Stimulated activated CD4-positive, alpha-beta T cell treated with anti-CD3 and anti-CD28 coated beads, Interleukin-15, amount 100 ng/mL, for 1 hour (primary cell): ENCODE measurements at places on chromosomes 2 and 18.
A peak's percentile ranks its signal among the peaks of the same experiment; 100 is the strongest.

- DNase-seq, result no peak
Observed at GRCh38 chr18:57131782-57132181, 15.1 kb upstream of the BOD1L2 start.

- no peak for DNase-seq
Observed at GRCh38 chr2:111119822-111120252, 877 bp upstream of the BCL2L11 start.

DNA sequence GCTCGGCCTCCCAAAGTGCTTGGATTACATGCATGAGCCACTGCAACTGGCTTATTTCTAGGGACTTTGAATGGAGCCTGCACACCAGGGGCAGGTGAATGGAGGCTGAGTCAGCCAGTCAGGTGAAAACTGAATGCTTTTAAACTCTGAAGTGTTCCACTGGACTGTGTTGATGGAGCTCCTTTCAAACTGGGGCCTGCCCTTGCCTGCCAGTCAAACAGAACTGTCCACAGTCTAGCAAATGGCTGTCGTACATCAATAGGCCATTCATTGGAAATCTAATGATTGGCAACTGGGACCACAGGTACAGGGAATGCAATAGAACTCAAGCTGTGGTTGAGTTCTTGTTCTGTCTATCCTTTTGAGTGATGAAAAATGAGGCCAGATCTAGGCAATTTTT lies 966 bp upstream of the NOSTRIN start:
- DNase-seq, result no peak

- DNase-seq, result no peak
Observed at GRCh38 chr18:8895987-8896619, 190.7 kb downstream of the MTCL1 start.

GRCh38 chr2:43519643-43520221 lies 76.1 kb downstream of the THADA start:
- DNase-seq, result no peak

- no peak for DNase-seq
Observed at GRCh38 chr2:127877626-127878025, 8.1 kb downstream of the AMMECR1L start.

- DNase-seq, result no peak
Observed at GRCh38 chr2:101380376-101380775, 6.9 kb downstream of the CREG2 start.

- DNase-seq, result no peak
Observed at GRCh38 chr2:10135296-10136089, 13.0 kb downstream of the RRM2 start.

- DNase-seq, result no peak
Observed at GRCh38 chr2:71876542-71877451, 270.9 kb downstream of the CYP26B1 start.

- peak; percentile 96 for DNase-seq
Observed at GRCh38 chr2:231662028-231662810, 46.1 kb upstream of the PTMA start.

DNA sequence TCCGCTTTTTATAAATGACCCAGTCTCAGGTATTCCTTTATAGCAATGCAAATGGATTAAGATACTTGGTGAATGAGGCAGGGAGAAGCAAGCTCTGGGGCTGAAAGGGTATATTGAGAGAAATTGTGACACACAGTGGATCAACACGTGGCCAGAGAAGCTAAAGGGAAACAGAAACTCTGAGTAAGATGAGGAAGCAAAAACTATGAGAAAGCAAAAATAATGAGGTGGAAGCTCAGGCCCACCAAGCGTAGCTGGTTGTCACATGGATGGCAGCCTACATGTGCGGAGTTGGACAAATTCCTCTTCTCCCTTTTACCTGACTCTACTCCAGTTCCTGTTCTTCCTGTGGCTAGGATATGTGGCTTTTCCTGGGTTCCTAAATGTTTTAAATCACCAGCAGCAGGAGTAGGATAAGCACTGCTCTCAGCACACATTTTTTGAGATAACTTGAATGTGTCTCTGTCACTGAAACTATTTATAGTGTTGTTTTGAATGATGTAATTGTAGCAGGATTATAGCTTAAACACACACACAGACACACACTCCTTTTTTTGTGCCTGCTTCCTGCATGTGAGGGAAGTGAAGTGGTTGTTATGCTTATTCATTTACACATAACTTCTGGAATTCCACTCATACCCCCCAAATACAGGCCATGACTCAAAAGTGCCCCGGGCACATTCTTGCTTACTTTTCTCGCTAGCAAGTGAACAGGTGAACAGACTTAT lies 30.1 kb upstream of the EPC2 start:
- no peak for DNase-seq

DNA sequence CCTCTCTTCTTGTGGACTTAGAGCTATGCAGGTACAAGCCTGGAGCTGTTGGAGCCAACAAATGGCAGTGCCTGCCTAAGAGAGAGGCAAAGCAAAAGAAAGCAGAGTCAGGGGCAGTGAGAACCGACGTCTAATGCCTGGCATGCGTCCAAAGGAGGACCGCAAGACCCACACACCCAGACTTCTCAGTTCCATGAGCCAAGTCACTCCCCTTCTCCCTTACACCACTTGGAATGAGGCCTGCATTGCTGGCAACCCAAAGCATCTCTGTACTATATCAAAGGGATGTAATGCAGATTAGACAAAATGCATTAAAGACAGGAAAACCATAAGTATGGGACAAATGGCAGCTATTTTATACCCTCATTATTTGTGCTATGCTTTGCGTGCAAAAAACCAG lies 49.9 kb upstream of the RNU4ATAC start:
- DNase-seq, result no peak

- no peak for DNase-seq
Observed at GRCh38 chr2:5227062-5227699, 465.0 kb upstream of the SOX11 start.

- no peak for DNase-seq
Observed at GRCh38 chr2:101442667-101443061, 32.2 kb downstream of the RFX8 start.

DNA sequence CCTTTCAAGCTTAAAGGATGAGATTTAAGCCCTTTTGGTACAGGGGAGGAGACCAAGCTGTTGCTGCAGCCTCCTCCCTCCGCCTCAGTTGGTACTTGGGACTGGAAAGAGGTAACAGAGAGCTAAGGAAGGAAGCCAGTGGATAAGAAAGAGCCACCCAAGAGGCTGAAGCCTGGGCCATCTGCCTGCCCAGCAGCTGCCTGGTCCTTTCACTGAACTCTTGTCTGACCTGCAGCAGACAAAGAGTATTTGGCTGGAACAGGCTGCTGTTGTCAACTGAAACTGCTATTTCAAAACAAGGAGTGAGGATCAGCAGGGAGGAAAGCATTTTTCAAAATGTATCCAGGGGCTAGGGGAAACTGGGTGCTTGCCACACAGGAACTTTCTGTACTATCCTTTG lies 30.3 kb downstream of the TNS1 start:
- no peak for DNase-seq

DNA sequence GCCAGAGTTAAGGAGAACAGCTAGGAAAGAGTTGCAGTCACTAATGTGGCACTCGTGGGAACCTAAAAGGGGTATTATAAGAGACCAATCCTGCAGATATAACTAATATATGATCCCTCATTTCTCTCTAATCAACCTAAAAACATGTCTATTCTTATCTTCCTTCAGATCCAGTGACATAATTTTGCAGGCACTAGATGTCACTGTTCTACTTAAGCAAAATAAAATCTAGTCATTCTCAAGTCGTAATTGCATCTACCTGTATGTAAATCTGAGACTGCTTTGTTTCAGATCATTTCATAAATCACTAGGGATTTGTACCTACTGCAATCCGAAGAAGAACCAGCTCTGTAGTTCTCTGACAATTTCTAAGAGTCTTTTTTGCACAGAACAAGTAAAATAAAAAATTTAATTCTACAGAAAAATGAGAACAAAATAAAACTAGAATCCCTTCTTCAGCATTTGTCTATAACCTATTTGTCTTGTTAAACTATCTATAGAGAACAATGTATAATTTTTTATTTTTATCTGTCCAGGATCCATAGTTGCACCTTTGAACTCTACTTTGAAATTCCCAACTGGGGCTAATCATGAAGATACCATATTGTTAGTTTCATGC lies 56.5 kb upstream of the ERBB4 start:
- no peak for DNase-seq

DNA sequence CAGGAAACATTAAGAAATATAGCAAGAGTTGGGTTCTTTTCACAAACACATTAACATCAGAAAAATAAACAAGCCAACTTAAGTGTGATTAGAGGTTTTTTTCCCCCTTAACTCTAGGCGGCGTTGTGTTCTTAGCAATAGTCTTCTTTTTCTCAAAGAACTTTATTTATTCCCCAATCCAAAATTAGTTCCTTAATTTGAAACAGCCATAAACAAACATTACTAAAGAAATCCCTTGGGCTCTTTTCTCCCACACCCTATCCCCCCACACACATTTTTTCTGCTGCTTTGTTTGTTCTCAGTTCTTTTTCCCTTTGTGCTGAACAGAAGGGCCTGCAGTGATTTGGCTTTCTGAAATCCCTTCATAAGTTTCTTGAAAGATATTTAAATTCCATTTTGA lies 13.2 kb upstream of the MYO1B start:
- no peak for DNase-seq

- no peak for DNase-seq
Observed at GRCh38 chr2:32376756-32377155, 19.9 kb downstream of the BIRC6 start.

DNA sequence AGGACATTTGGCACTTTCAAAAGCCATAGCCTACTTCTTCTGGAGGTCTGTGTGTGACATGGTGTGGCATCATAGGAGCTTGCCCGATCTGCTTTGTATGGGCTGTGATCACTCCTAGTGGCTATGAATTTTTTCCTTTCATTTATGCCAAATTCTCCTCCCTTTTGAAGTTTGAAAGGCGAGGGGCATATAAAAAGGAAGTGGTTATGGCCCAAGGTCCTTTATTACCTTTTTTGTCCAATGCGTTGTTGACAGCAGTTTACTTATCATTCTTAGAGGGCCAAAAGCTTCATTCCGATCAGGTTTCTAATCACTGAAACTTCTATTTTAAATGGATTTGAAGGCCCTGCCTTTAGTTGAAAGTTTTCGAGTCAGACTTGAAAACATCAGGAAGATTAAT lies 224.3 kb upstream of the FOSL2 start:
- no peak for DNase-seq

DNA sequence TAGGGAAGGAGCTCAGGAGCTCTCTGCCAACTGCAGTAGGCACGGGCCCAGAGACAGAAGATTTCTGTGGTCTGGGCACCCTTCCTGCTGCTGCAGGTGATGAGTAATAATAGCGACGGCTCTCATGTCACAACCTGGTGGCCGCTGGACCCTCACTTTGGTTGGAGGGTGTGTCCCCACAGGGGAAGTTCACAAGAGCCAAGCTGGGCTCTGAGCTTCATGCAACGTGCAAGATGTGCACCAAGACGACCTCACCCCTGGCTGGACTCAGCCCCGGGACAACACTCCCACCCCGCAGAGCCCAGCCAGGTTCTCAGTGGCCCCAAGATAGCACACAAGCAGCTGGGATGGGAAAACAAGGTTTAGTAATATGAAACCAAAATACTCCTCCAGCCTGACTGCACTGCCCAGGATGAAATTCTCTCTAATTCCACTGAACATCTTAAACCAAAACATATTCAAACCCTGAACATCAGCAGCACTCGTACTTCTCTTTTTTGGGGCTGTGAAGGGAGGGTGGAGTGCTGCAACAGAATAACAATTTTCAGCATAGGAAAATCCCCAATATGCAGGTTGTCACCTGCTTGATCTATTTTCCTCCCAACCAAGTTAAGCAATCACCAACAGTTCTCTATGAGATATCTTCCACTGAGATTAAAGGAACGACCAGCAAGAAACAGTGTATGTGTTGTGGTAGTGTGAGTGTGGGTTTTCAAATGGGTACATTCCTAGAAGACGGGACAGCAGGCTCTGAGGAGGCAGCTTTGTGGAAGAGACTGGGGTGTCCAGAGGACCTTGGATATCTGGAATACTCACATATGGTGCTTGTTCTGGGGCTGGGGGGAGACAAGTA lies 26.5 kb downstream of the BCL2 start:
- DNase-seq, result no peak

DNA sequence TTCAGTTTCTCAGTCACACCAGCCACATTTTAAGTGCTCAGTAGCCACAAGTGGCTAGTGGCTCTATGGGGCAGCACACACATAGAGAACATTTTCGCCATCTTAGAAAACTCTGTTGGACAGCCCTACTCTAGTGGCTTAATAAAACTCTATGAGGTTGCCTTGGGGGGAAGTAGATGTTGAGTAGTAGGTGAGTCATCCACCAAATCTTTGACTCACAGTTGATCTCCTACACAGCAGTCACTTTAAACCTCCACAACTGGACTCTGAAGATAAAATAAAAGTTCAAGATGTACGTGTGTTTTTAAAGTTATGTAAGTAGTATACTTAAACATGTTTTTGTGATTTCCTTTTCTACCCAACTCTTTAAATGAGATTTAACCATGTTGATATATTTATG lies 379.0 kb downstream of the SETBP1 start:
- no peak for DNase-seq

DNA sequence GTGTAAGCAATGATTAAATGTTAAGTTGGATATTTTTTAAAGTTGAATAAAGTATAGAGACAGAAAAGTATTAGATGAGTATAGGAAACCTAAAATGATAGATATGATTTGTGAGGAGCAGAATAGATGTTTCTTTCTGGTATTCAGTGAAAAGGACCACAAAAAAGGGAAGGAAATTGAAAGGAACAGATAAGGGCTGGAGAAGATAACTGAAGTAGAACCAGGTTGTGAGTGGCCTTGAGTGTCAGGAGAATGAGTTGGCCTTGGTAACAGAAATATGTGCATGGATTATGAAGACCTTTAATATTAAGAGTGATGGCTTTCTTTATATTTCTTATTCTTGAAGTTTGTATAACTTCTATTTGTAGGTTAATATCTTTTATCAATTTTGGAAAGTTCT lies 543.5 kb downstream of the METTL4 start:
- no peak for DNase-seq

DNA sequence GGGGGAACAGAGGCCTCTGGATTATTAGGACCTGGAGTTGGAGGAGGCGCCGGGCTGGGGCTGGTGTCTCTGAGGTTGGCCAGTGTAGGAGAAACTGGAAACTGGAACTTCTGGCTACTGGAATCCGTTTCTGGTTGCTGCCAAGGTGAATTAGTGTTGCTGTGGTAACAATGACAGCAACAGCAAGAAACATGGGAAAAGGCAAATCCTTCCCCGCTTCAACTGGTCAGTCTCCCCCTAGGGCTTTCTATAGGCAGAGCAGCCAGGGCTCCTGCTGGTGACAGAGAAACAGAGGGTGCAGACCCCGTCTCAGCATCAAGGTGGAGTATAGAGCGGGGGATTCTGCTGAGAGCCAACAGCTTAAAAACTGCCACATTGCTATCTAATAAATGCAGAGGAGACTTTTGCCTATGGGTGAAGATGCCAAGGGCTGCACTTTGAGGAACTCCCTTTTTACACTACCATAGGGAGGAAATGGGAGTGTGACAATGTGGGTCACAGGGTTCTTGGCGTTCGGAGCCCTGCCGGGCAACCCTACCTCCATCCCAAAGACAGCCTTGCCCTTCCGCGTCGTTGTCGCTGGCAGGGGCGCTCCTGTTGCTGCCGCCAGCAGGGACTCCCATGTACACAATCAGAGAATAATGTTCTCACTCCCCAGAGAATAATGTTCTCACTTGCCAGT lies 81.4 kb upstream of the CABLES1 start:
- no peak for DNase-seq

GRCh38 chr2:11621410-11621809 lies 48.6 kb downstream of the NTSR2 start:
- DNase-seq, result no peak
